ENCODE measurements at places on chromosomes 2 and 18.

DNA sequence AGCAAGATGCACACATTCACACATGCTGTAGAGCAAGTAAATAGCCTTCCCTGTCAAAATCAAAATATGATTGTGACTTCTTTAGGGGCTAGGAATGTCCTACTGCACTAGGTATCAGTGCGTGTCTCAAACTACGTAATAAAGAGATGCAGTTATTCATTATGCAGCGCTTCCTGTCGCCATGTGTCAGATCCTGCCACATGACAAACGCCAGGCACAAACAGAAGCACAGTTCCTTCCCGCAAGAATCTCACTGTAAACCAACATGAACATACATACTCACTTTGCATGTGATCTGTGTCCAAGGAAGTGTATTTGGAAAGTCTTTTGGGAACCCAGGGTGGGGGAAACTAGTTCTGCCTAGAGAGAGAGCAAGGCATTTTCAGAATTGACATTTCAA lies 599.9 kb downstream of the RNF144A start:
- DNase-seq: no peak

GRCh38 chr2:238950551-238950950 lies 102.7 kb downstream of the TWIST2 start:
- DNase-seq: no peak

GRCh38 chr2:157334797-157335196 lies 9.2 kb upstream of the ERMN start:
- no peak for DNase-seq

DNA sequence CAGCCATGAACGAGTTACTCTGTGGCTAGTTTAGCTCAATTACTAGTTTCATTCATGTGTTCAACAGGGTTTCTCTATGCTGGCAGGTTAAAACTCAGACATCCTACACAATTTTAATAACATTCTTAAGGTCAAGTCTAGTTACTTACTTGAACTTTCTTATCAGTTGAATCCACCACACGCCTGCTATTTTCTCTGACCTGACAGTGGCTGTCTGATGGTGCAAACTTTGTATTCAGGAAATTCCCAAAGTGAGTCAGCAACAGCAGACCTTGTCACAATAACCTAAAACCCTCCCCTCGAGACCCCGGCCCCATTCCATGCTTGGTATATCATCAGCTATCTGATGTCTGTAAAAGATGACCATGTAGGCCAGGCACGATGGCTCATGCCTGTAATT lies 20.8 kb upstream of the CIDEA start:
- DNase-seq: no peak

- no peak for DNase-seq
These were observed 778.3 kb downstream of the TRIB2 start for GRCh38 chr2:13495051-13495450.

DNA sequence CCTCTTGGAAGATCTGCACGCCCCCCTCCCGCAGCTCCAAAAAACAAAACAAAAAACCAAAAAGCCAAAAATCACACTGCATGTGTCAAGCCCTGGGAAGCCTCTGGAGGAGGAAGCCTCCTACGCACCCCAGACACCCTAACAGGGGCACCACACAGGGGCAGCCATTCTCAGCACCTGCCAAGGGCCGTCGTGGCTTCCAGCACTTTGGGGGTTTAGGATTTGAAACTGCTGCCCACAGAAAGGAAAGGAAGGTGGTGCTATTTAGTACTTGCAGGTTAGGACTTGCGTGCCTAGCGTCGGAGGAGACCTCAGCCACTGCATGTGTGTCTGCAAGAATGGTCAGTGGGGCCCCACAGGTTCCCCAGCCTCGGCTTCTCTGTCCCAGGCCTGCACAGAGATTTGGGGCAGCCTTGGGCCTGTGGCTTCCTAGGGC lies 419 bp upstream of the GPR55 start:
- no peak for DNase-seq

DNA sequence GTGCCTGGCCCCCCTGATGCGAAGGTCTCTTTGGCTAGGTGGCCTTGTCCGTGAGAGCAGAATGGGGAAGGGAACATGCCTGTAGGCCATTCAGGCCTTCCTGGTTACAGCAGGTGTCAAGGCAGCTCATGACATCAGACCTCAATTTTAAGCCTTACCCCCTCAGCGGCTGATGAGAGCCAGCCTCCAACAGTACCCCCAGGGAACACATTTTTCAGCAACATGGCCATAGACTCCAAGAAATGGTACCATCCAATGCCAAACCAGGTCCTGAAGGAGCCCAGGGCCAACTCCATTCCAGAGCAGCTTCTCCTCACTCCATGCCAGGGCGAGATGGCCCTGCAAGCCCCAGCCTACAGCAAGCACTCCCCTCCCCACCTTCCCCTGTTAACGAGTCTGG lies 199.2 kb downstream of the SMAD2 start:
- no peak for DNase-seq

DNA sequence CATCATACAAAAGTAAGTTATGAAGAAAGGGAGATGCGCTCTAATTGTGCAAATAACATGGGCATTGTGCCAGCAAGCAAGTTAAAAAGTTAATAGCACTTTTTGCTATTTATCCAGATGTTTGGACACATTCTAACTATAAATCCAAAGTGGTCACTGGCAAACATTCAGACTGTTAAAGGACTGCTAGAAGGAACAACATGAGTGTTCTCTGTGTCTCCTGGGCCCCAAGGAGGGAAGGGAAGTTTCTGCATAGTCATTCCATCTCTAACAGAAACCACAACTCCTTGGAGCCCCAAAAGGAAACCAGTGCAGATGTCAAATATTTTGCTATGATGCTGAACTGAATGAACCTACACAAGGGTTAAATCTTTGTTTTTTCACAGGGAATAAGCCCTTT lies 213.3 kb upstream of the HNRNPA3 start:
- no peak for DNase-seq
